ENCODE measurements at places on chromosomes 16 and 17.

- DNase-seq: peak; percentile 9
Measured at GRCh38 chr16:57572978-57573728, 30.7 kb downstream of the ADGRG5 start.

GRCh38 chr17:34613064-34614019 lies 34.0 kb downstream of the TMEM132E start:
- no peak for DNase-seq

- DNase-seq: no peak
Measured at GRCh38 chr17:78718575-78719208, 63.4 kb downstream of the CYTH1 start.

DNA sequence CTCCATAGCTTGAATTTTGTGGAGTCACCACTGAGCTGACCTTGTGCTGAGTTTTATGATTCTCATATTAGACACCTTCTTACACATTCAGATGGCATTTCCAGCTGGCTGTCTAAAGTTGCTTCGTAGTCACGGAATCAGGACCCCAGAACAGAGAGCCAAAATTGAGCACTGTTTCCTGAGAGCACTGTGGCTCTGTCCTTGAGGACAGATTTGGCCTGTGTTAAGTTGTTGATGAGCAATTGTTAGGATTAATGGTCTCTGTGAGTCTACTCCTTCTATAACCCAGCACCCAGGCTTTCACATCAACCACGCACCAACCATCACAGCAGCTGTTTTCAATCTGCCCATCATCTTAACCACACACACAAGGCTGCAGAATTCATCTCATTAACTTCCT lies 277.5 kb upstream of the HSBP1 start:
- DNase-seq: peak; percentile 76

DNA sequence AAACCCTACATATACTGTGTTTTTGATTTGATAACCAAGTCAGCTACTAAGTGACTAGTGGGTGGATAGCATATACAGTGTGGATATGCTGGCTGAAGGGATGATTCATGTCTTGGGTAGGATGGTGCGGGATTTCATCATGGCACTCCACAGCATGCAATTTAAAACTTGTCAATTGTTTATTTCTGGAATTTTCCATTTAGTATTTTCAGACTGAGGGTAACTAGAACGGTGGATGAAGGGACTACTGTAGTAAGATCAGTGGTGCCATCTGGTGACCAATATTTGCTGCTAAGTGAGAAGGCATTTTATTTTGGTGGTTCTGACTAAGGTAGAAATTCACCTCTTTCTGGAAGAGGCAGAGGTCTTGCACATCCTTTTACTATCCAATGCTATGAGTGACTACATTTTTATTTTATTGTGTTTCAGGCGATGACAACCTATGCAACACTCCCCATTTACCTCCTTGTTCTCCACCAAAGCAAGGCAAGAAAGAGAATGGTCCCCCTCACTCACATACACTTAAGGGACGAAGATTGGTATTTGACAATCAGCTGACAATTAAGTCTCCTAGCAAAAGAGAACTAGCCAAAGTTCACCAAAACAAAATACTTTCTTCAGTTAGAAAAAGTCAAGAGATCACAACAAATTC lies 3.1 kb downstream of the CDC6 start:
- peak; percentile 69 for DNase-seq

- peak; percentile 41 for DNase-seq
Measured at GRCh38 chr16:53055541-53056391, 975 bp downstream of the CHD9 start.

GRCh38 chr17:75155191-75155601 lies 884 bp upstream of the JPT1 start:
- no peak for DNase-seq

- no peak for DNase-seq
Measured at GRCh38 chr16:62213763-62214162, 177.5 kb upstream of the CDH8 start.

- DNase-seq: no peak
Measured at GRCh38 chr16:72569677-72570076, 397.7 kb upstream of the PMFBP1 start.

DNA sequence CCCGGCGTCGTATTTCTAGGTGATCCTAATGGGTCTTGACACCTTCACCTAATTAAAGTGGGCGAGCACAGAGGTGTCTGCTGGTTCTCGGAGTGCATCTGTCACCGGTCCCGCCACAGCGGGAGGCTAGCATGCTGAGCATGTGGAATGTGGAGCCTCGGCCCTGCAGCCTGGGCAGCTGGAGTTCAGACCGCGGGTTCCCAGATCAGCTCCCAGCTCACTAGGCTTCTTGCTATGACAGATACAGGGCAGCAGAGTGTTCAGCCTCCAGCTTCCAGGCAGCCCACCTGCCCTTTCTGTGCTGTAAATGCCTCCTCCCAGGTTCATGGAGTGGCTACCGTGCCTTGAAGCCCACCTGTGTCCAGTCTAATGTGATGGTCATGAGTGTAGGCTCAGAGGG lies 166.7 kb downstream of the CPPED1 start:
- no peak for DNase-seq

GRCh38 chr16:66058172-66058691 lies 308.3 kb upstream of the CDH5 start:
- DNase-seq: peak; percentile 65

DNA sequence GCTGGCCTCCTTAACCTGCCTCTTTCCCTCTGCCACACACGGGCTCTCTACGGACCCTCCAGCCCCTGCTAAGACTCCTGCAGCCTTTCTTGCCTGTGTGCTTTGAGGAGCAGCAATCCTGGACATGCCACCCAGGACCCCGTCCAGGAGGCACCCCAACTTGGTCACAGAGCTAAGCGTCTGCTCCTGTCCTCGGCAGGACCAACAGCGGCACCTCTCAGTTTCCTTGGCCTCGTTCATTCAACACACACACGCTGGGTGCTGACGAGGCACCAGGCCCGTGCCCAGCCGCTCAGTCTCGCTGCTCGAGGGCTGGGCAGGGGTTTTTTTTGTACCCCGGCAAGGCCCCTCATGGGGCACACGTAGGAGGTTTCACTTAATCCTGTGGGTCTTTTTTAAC lies 15.2 kb downstream of the RPH3AL start:
- DNase-seq: no peak

- peak; percentile 66 for DNase-seq
Measured at GRCh38 chr16:720447-720989, 428 bp upstream of the ANTKMT start.

- no peak for DNase-seq
Measured at GRCh38 chr17:48556576-48557401, 11.9 kb upstream of the HOXB2 start.

GRCh38 chr17:65231662-65232335 lies 94.6 kb downstream of the RGS9 start:
- DNase-seq: peak; percentile 95

GRCh38 chr16:12646490-12647274 lies 157.0 kb downstream of the CPPED1 start:
- DNase-seq: no peak

GRCh38 chr17:80997424-80998117 lies 5.9 kb downstream of the CHMP6 start:
- peak; percentile 9 for DNase-seq

DNA sequence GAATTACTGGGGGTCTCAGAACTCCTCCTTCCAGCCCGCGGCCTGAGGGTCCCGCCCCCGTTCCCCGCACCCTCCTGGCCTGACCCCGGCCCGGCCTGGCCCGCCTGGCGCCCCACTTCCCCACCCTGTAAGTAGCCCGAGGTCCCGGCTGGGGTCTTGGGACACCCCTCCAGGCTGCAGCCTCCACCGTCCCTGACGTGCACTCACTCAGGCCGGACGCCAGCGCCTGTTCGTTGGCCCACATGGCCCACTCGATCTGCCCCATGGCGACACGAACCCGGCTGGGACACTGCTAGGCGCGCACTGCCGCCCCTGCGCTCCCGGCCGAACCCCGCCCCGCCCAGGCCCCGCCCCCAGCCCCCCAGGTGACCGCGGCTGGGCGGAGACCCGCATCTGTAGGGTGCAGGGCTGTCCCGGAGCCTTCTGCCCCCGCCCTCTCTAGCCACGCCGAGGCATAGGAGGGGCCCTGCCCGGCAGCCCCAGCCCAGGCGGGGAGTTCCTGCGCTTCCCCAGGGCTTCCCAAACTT lies at the start of gene CYBA:
TSS of gene CYBA (minus strand) at position 305 of the 527 bp plus-strand sequence. CDS start at position 265, 40 bp downstream.
- peak; percentile 92 for DNase-seq

DNA sequence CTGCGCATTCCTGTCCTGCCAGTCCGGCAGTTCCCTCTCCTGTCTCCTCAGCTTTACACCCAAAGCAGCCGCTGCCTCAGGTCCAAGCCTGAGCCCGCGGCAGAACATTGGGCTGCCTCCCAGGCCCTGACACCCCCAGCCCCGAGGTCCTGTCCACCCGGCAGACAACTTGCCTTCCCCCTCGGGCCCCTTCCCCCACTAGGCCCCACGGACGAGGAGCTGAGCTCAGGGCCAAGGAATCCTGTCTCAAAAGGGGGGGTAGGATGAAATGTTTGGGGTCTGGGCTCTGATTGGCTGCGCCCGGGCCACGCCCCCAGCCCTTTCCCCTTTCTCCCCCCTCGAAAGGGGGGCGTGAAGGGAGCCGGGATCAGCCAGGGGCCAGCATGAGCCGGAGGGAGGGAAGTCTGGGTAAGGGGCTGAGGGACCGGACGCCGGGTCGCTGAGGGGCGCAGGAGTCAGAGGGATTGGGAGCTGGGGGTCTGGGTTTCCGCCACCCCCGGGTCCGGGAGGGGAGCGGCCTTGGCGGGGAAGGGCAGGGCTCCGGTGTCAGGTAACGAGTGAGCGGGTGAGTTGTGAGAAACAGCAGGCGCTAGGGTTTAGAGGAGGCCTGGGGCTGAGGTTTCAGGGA lies at the start of gene CTF1:
TSS of gene CTF1 (plus strand) at position 354 of the 628 bp plus-strand sequence. CDS start at position 384, 30 bp downstream.
- DNase-seq: peak; percentile 89

DNA sequence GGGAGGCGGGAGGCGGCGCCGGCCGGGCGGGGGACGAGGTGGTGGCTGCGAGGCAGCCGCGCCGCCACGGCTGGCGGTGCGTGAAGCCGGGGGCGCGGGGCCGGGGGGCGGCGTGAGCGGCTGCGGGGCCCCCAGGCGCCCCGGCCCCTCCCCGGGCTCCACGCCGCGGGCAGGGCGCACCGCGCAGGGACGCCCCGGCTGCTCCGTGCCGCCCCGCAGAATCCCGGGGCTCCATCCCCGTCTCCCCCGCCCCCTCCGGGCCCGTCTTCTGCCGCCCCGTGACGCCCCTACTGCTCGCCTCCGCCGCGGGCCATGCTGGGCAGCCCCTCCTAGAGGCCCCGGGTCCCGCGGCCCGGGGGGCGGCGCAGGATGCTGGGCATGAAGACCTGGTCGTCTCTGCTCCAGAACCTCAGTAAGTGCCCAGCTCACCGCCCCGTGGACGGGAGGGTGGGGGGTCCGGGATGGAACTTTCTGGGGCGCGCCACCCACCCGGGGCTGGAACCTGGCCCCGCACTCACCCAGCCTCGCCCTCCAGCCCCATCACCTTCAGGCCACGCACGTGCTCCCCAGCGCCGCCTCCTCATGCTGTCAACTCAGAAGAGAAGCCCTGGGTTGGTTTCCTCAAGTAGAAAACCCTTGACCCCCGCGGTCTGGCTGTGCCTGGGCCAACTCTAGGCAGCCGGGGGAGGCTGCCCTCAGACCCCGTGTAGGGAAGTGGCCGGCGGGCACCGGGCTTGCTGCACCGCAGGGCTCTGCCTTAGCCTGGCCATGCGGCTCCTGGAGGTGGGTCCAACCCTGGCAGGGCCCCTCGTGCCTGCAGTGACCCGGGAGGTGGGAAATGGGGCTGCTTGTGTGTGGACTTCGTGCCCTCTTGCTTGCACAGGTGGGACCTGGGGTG lies 150.2 kb upstream of the GSE1 start:
- no peak for DNase-seq

DNA sequence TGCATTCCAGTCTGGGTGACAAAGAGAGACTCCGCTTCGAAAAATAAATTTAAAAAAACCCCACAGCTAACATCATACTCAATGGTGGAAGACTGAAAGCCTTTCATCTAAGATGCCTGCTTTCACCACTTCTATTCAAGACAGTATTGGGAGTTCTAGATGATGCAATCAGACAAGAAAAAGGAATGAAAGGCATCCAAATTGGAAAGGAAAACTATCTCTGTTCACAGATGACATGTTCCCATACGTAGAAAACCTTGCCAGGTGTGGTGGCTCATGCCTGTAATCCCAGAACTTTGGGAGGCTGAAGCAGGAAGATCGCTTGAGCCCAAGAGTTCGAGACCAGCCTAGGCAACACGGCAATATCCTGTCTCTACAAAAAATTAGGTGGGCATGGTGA lies 31.1 kb downstream of the RANBP10 start:
- DNase-seq: no peak

All from AG20443 (cell line).